ENCODE measurements at places on chromosomes 5 and 9. TPM values are rescaled to one million over a fixed set of nuclear protein-coding genes. Genes with fewer than 3 reads are reported as not detected.

ORM2 gene
- not detected for polyA plus RNA-seq

PCBD2 gene
- 10.6 TPM for polyA plus RNA-seq

GRCh38 chr5:65263321-65263720, 218.4 kb downstream of the ADAMTS6 start:
- DNase-seq = no peak

- DNase-seq = no peak
These were observed 1504.6 kb upstream of the CDH9 start for GRCh38 chr5:28542987-28543386.

- DNase-seq = no peak
These were observed 313.0 kb upstream of the ZNF608 start for GRCh38 chr5:125059255-125060002.
